ENCODE measurements at places on chromosomes 16 and 17.

- no peak for DNase-seq
Observed at GRCh38 chr17:53844491-53845107, 21.9 kb downstream of the KIF2B start.

- no peak for DNase-seq
Observed at GRCh38 chr17:28883967-28884702, 13.4 kb downstream of the FLOT2 start.

GRCh38 chr16:81973737-81974136 is 37.5 kb downstream of the SDR42E1 start:
- no peak for DNase-seq

GRCh38 chr17:19787733-19788357 is 39.7 kb upstream of the ALDH3A1 start:
- DNase-seq: no peak

GRCh38 chr16:56257239-56257638 is 66.0 kb downstream of the GNAO1 start:
- no peak for DNase-seq

DNA sequence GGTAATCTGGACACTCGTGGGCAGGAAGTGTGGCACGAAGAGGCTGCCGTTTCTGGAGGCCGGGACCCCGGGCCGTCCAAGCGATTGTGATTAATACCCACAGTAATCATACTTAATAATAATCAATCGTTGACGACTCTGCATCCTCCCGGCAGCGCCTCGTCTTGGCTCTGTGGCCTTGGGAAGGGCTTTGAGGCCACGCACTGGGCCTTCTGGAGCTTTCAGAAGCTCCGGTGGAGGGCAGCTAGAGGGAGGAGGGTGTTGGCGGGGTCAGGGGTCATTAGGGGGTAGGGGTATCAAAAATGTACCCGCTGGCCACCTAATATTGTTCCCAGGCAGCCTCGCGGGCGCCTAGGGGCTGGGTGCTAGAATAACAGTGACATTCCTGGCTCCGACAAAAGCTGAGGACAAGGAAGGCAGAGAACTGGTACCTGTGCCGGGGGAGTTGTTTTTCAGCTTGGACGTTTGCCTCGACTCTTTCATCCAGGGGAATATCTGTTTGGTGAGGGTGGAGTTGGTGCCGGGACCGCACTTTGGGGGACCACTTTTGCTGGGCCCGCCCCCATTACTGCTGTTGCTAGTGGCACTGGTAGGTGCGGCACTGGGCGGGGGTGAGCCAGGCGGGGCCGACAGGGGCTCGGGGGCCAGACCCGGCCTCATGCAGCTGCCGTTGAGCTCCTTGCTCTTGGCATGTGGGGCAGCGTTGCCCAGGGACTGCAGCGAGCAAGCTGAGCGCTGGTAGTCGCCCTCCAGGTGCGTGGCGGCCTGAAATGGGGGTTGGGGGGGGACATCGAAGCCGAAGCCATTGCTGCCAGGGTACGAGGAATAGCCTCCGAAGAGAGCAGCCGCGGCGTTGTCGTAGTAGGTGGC is 6.9 kb upstream of the HOXB2 start:
- no peak for DNase-seq

DNA sequence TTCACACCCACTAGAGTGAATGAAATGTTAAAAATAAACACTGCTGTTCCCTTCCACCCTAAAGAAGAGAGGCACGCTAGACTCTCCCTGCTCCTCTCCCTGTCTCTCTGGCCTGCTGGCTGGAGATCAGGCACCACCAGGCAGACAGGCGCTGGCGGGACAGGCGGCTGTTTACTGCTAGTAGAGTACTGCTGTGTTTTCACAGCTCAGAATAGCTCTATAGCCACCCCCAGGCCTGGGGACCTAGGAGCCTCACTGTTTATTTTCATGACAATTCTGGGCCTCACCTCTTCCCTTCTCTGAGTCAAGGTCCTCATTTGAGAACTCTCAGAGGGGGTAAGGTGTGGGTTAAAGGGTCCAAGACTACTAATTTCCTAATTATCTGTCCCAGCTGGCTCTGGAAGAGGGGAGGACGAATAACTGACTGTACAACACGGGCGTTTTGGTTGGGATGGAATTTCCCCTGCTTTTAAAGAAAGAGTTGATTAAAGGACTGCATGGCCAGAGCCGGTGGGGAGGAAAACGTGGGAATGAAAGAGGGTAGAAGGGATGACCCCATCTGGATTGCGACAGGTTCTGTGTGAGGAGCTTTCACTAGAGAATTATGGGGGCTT is 9.0 kb upstream of the G6PC1 start:
- no peak for DNase-seq

DNA sequence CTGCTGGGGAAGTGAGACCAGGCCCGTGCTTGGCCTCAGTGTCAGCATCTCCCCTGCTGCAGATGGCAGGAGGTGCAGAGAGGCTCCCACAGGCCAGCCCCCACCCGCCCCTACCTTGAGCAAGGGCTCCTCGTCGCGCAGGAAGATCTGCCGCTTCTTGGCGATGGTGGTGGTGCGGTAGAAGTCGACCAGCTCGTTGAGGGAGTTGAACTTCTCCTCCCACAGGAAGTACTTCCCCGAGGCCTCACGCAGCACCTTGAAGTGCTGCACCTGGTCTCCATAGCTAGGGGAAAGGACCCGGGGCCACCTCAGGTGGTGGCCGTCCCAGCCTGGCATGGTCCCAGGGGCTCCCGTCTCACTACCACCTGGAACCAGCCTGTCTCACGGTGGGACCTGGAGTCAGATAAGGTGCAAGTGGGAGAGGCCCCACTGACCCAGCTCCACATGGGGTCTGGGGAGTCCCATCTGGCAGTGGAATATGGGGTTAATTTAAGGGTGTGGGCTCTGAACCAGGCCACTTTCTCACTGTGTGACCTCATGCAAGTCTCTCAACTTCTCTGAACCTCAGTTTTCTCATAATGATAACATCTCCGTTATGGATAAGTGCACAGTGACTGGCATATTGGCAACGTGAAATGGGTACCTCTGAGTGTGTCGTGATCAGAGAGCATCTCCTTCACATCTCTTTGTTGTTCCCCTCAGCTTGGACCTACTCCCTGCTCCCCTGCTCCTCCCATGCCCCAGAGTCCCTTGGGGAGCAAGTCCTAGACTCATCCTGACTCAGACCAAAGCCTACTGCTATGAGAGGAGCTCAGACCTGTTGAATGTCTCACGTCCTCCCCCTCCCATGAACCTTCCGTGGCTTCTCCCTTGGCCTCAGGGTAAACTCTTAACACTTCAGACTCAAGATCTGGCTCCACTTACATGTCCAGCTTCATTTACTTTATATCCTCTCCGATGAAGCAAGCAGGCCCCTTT is 19.8 kb upstream of the FAM83G start:
- peak; percentile 47 for DNase-seq

GRCh38 chr16:82660966-82661365 is 34.2 kb downstream of the CDH13 start:
- no peak for DNase-seq

Measured in RWPE1 (cell line).